ENCODE measurements at places on chromosomes 11 and 22.

- peaks cover 2% of the 10 kb centered on the region for H3K36me3 ChIP-seq
- no peaks in the 10 kb centered on the region for H3K27me3 ChIP-seq
- H3K4me1 ChIP-seq: no peaks in the 10 kb centered on the region
- no peak overlapping the region for H3K27ac ChIP-seq
- no peak overlapping the region for H3K4me3 ChIP-seq
Observed at GRCh38 chr11:79249295-79249993, 191.4 kb downstream of the TENM4 start.

- peaks cover 6% of the 10 kb centered on the region for H3K27me3 ChIP-seq
- no peak for DNase-seq
- no peaks in the 10 kb centered on the region for H3K4me1 ChIP-seq
- no peaks in the 10 kb centered on the region for H3K36me3 ChIP-seq
- H3K4me3 ChIP-seq: no peak overlapping the region
Observed at GRCh38 chr11:134742956-134743819, 331.1 kb upstream of the B3GAT1 start.

DNA sequence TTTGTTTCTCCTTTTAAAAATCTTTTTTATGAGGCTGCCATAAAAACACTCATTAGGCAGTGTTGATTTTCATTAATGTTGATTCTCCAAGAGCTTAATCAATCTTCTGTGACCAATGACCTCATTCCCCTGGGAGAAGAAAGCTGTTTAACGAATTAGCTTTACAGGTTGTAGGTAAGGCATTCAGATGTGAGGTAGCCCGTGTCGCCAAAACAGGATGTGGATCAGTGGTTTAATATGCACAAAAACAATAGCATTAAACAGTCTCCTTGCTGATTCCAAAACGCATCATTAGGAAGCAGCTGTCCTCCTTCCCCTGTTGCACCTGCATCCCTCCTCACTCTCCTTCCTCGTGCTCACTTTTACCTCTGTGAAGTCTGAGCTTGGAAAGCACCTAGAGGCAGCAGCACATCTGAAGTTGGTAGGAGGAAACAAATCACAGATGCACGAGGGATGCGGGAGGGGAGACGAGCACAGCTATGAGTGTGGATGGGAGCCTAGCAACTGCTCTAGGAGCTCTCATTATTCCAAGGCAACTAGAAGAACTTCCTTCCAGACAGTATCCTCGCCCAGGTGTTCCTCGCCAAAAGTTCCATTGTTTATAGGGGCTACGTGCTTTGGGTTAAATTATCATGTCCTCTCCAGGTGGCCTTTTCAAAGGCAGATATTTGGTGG is 179.4 kb upstream of the SNX19 start:
- H3K4me1 ChIP-seq: no peaks in the 10 kb centered on the region
- no peaks in the 10 kb centered on the region for H3K27me3 ChIP-seq
- no peak overlapping the region for H3K4me3 ChIP-seq

- no peak for DNase-seq
- no peak overlapping the region for H3K27ac ChIP-seq
- H3K4me3 ChIP-seq: no peak overlapping the region
- H3K4me1 ChIP-seq: no peaks in the 10 kb centered on the region
- H3K36me3 ChIP-seq: peaks cover 2% of the 10 kb centered on the region
Observed at GRCh38 chr22:45485261-45485660, 17.4 kb upstream of the FBLN1 start.

DNA sequence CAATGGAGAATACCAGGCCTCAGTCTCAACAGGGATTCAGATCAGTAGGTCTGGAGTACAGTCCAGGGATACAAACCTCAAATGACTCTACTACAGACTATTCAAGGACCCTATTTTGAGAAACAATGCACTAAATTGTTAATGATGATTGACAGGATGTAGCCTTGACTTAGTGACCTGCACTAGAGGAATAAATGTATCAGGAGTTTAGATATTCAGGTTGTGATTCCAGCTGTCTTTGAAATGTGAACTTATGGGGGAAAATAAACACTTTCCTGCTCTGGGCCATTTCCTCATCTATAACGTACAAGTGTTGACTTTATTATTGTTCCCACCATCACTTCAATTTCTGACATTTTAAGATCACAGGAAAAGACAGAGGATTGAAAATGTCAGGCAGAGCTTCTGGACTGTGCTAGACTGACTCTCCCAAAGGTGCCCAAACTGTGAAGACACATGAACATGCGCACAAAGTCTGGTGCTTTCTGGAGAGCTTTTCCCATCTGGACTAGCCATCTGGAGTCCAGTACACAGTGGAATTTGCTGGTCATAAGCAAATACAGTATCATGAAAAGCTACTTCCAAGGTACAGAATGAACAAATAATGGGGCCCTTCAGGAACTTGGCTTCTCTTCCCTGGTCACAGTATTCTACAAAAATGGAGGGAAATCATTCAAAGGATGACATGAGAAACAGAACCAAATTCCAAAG is 110.4 kb downstream of the USP35 start:
- H3K36me3 ChIP-seq: peaks cover 4% of the 10 kb centered on the region
- DNase-seq: no peak
- peaks cover 2% of the 10 kb centered on the region for H3K27me3 ChIP-seq
- peaks cover 50% of the 10 kb centered on the region for H3K4me1 ChIP-seq
- H3K4me3 ChIP-seq: no peak overlapping the region

DNA sequence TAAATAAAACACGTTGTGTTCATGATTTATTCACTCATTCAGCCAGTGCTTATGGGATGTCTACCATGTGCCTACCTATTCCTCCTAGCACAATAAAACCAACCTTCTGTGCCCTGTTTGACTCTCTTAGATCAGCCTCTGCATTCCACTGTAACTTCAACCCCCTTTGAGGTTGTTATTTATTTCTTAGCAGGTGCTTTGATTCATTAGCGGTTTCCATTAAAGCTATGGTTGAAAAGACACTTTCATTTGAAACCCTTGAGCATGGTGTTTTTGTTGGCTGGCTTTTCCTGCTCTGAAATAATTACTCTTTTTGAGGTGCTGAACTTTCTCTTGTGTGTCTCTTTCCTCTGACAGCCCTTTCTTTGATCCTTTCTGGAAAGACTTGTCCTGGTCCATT is 570.6 kb upstream of the LARGE1 start:
- no peak for DNase-seq
- no peak overlapping the region for H3K27ac ChIP-seq
- H3K36me3 ChIP-seq: no peaks in the 10 kb centered on the region

DNA sequence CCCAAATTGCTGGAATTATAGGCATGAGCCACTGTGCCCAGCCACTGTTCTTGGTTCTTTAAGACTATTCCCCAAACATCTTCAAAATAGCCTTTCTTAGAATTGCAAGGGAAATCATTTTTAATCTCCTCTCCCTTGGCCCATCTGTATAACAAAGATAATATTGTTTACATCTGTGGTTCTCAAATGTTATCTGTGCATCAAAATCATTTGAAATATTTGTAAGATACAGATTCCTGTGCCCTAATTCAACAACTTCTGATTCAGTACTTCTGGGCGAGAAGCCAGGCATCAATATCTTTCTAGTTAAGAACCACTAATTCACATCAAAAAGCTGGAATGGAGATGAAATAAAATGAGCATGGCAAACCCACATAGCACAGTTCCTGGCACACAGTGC is 83.0 kb downstream of the TMPRSS5 start:
- peaks cover 4% of the 10 kb centered on the region for H3K36me3 ChIP-seq
- H3K4me3 ChIP-seq: no peak overlapping the region
- H3K27ac ChIP-seq: no peak overlapping the region
- no peak for DNase-seq
- no peaks in the 10 kb centered on the region for H3K4me1 ChIP-seq

- DNase-seq: no peak
- H3K36me3 ChIP-seq: no peaks in the 10 kb centered on the region
- H3K27me3 ChIP-seq: no peaks in the 10 kb centered on the region
- H3K4me1 ChIP-seq: peaks cover 4% of the 10 kb centered on the region
- no peak overlapping the region for H3K27ac ChIP-seq
Observed at GRCh38 chr22:42908374-42908746, 51.3 kb upstream of the ARFGAP3 start.

GRCh38 chr22:25182131-25183110 is 17.2 kb upstream of the CRYBB3 start:
- H3K27ac ChIP-seq: no peak overlapping the region
- no peak for DNase-seq
- H3K4me3 ChIP-seq: no peak overlapping the region

GRCh38 chr11:75350743-75351540 is 519 bp downstream of the ARRB1 start:
- H3K4me3 ChIP-seq: peak overlapping the region; percentile 82
- H3K4me1 ChIP-seq: peaks cover 46% of the 10 kb centered on the region
- DNase-seq: peak; percentile 51
- no peaks in the 10 kb centered on the region for H3K36me3 ChIP-seq
- no peaks in the 10 kb centered on the region for H3K27me3 ChIP-seq

DNA sequence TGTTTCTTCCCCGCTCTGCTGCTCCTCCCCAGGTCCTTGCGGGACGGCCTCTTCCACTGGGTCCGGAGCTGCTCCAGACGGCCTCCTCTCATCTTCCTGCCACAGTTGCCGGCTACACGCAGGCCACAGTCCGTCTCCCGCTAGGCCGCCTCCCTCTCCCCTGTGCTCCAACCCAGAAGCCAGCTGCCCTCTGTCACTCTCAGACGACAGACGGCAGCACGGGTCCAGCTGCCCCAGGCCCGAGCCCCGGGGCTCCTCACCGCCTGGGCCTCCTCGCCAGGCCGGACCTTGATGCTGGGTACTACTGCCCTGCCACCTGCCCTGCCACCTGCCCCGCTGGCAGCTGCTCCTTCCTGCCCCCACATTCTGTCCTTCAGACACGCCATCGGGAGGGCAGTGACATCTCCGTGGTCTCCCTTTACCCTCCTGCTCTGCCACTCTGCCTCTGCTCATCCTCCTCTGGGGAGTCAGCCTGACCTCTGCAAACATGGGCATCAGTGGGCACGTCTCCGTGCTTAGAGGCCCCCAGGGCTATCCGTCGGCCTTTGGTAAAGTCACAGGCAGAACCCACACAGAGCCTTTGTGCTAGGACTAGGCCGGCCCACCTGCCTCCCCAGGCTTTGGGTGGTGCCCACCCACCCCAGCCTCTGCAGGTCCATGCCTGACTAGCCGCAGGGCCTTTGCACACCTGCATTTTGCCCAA is 43.1 kb upstream of the TH start:
- no peak overlapping the region for H3K27ac ChIP-seq
- no peak overlapping the region for H3K4me3 ChIP-seq
- peaks cover 10% of the 10 kb centered on the region for H3K4me1 ChIP-seq

- H3K27me3 ChIP-seq: no peaks in the 10 kb centered on the region
- no peak for DNase-seq
- peak overlapping the region; percentile 86 for H3K4me3 ChIP-seq
- H3K36me3 ChIP-seq: peaks cover 20% of the 10 kb centered on the region
- H3K4me1 ChIP-seq: peaks cover 98% of the 10 kb centered on the region
Observed at GRCh38 chr11:61075891-61076290, 26.4 kb upstream of the CD5 start.

GRCh38 chr11:122933416-122933815 is 48.2 kb downstream of the BSX start:
- no peaks in the 10 kb centered on the region for H3K4me1 ChIP-seq
- no peaks in the 10 kb centered on the region for H3K36me3 ChIP-seq
- DNase-seq: no peak
- H3K27me3 ChIP-seq: no peaks in the 10 kb centered on the region
- no peak overlapping the region for H3K27ac ChIP-seq
- no peak overlapping the region for H3K4me3 ChIP-seq

- H3K36me3 ChIP-seq: peaks cover 3% of the 10 kb centered on the region
- peaks cover 11% of the 10 kb centered on the region for H3K4me1 ChIP-seq
- no peak overlapping the region for H3K27ac ChIP-seq
- peak; percentile 35 for DNase-seq
- H3K27me3 ChIP-seq: no peaks in the 10 kb centered on the region
Observed at GRCh38 chr11:35714882-35715627, 52.5 kb downstream of the TRIM44 start.

DNA sequence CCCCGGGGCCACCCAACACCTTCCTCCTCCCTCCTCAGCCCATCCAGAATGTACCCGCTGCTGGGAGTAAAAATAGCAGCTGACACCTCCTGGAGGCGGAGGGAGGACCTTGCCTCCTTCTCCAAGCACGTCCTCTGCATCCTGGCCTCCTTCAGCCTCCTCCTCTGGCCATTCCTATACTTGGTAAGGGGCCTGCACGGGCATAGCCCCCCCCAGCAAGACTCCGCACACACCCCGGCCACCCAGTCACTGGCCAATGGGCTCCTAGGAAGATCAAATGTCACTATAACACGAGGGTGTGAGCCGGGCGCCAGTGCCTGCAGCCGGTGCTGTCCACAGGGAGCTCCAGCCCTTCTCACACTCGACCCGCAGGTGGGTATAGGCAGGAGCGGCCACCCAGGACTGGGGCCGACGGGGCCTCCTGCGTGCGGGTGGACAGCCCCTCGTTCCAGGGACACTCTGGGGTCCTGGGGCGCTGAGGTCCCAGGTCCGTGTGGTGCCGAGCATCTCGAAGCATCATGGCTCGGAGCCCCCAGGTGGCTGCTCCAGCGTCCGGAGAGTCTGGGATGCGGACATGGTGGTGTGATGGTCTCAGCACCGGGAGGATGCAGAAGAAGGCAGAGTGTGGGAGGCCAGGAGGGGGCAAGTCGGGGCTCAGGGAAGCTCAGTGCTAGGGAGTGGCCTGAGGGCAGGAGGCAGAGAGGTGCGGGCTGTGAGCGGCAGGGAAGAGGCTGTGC is at the start of gene TNNT3:
Gene TNNT3, plus strand, starts transcription at position 313 of the 737 bp plus-strand sequence. CDS start 3,172 bp downstream, outside the sequence.
- peaks cover 2% of the 10 kb centered on the region for H3K27me3 ChIP-seq
- H3K36me3 ChIP-seq: peaks cover 7% of the 10 kb centered on the region
- peaks cover 18% of the 10 kb centered on the region for H3K4me1 ChIP-seq

- H3K27ac ChIP-seq: no peak overlapping the region
- H3K4me1 ChIP-seq: no peaks in the 10 kb centered on the region
- no peak for DNase-seq
- H3K4me3 ChIP-seq: no peak overlapping the region
Observed at GRCh38 chr22:16721961-16722360, 103.2 kb downstream of the XKR3 start.

- peaks cover 5% of the 10 kb centered on the region for H3K27me3 ChIP-seq
- no peaks in the 10 kb centered on the region for H3K4me1 ChIP-seq
Observed at GRCh38 chr22:44438056-44438455, 60.0 kb downstream of the RTL6 start.

DNA sequence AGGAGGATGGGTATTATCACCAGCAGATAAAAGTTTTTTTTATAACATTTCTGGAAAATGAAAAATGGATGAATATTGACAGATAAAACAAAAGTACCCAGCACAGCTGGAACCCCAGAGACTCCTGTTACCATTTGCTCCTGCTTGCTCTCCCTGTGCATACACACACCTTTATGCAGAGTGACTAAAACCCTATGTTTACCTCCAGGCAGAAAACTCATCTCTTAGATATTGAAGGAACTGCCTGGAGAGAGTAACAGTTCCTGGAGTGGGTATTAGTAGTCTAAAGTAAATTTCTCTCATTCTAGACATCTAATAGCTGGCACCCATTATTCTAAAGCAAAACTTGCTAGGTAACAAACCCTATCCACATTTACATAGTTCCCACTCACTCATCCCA is 38.0 kb downstream of the CYP2R1 start:
- peaks cover 18% of the 10 kb centered on the region for H3K36me3 ChIP-seq
- DNase-seq: no peak
- H3K4me3 ChIP-seq: no peak overlapping the region

GRCh38 chr22:41350087-41350486 is 31.7 kb upstream of the TEF start:
- peaks cover 15% of the 10 kb centered on the region for H3K36me3 ChIP-seq
- no peaks in the 10 kb centered on the region for H3K4me1 ChIP-seq
- DNase-seq: no peak
- H3K27me3 ChIP-seq: no peaks in the 10 kb centered on the region

- H3K27me3 ChIP-seq: no peaks in the 10 kb centered on the region
- no peaks in the 10 kb centered on the region for H3K36me3 ChIP-seq
- H3K27ac ChIP-seq: no peak overlapping the region
Observed at GRCh38 chr22:30773919-30774318, 79.2 kb downstream of the OSBP2 start.
